ENCODE measurements at places on chromosomes 12 and 14. TPM values are rescaled to one million over a fixed set of nuclear protein-coding genes. Genes with fewer than 3 reads are reported as not detected.

- DNase-seq: no peak
Observed at GRCh38 chr14:94770251-94770749, 387 bp upstream of the GSC start.

DNA sequence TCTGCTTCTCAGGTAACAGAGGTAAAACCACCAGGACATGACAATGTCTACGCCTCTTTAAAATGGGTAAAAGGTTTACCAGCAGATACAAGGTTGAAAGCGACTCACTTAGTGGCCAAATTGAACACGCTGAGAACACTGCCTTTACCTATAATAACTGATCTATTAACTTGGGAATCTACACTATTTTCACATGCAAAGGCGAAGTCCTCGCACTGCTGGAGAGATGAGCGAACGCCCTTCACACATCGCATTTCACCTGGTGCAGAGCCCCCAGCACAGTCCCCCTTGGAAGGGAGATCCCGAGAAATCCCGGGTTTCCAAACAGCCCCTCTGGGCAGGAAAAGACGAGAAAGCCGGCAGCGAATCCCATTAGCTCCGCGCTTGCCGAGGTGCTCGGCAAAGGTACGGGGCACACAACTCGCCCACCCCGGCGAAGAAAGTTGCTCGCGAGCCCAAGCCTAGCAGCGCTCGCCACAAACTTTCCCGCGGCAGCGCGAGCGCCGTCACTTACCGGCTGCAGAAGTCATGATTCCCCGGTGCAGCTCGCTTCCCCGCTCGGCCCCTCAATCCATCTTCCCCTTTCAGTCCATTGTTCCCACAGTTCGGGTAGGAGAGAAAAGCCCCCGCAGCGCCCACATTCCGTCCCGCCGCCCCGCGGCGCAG is 423 bp downstream of the FGD6 start:
- no peak for DNase-seq

- DNase-seq: no peak
Observed at GRCh38 chr14:69505338-69506240, 21.1 kb downstream of the PLEKHD1 start.

- no peak for DNase-seq
Observed at GRCh38 chr12:27008081-27008480, 6.1 kb downstream of the TM7SF3 start.

The TOMM20L gene
- 1.1 TPM for polyA plus RNA-seq

DNA sequence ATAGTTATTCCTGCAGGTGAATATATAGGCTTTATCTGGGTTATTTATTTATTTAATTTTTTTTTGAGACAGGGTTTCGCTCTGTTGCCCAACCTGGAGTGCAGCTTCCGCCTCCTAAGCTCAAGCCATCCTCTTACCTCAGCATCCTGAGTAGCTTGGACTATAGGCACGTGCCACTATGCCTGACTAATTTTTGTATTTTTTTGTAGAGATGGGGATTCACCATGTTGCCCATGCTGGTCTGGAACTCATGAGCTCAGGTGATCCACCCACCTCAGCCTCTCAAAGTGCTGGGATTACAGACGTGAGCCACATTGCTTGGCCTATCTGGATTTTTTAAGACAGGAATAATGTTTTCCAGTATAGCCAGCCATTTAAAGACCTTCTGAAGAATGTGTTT is 2.0 kb downstream of the RAN start:
- DNase-seq: no peak

The RIMBP2 gene
- polyA plus RNA-seq: 16.5 TPM

DNA sequence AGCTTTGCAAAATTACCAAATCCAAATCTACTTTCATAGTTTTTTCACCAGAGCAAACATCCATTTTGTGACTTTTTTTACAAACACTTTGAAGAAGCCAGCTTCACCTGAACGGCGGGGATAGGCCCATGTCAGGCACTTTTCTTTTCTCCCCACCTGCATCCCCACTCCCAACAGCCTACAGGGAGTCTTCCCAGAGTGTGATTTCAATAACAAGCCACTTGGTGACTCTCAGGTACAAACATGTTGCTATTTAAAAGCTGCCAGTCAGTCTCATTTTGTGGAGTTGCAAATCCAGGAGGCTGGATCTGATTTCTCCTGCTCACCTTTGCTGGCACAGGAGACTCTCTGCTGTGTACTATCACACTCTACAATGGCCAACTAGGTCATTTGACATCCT is 285.5 kb downstream of the KCNH5 start:
- no peak for DNase-seq

DNA sequence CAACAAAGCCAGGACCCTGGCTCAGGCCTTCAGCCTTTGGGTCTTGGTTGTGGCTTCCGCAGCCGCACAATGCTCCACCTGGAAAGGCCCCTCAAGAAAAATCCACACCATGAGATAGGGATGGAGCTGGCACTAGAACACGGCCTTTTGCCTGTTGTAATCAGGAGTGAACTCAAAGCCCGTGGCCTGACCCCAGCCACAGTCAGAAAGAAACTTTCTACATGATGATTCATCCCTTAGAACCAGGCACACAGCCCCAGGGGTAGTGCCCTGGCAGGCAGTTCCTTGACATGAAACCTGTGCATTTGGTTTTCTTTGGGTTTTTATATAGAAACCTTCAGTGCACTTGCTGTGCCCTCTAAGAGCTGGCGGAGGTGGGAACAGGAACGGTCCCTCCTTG is 5.1 kb downstream of the CLMN start:
- no peak for DNase-seq

The KRT85 gene
- polyA plus RNA-seq: not detected

GRCh38 chr12:47068539-47068938 is 10.9 kb upstream of the PCED1B start:
- DNase-seq: no peak

- DNase-seq: no peak
Observed at GRCh38 chr14:61640158-61641136, 54.9 kb upstream of the HIF1A start.

The DENR gene
- 88.3 TPM for polyA plus RNA-seq

The CIDEB gene
- polyA plus RNA-seq: 28.8 TPM

DNA sequence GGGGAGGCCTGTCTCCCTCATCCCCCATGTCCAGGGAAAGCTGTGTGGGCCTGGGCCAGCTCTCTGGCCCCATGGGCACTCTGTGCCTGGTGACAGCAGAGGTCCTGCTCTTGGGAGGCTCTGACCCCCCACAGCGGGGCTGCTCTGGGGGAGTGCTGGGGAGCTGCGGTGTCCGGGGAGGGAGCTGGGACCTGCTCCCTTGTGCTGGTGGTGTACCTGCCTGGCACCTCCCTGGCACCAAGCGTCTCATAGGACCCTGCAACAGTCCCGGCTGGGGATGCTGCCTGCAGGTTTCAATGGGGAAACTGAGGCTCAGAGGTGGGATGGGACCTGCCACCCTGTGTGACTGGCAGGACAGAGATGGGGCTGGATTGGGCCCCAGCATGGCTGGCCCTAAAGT is 111.3 kb downstream of the KIF26A start:
- DNase-seq: no peak

GRCh38 chr12:57712701-57713100 is 18.8 kb downstream of the OS9 start:
- DNase-seq: no peak

GRCh38 chr12:130070126-130070611 is 92.1 kb upstream of the FZD10 start:
- DNase-seq: no peak

The IAPP gene
- polyA plus RNA-seq: not detected

The MYRFL gene
- polyA plus RNA-seq: 1.6 TPM

The MYH6 gene
- polyA plus RNA-seq: 0.23 TPM

DNA sequence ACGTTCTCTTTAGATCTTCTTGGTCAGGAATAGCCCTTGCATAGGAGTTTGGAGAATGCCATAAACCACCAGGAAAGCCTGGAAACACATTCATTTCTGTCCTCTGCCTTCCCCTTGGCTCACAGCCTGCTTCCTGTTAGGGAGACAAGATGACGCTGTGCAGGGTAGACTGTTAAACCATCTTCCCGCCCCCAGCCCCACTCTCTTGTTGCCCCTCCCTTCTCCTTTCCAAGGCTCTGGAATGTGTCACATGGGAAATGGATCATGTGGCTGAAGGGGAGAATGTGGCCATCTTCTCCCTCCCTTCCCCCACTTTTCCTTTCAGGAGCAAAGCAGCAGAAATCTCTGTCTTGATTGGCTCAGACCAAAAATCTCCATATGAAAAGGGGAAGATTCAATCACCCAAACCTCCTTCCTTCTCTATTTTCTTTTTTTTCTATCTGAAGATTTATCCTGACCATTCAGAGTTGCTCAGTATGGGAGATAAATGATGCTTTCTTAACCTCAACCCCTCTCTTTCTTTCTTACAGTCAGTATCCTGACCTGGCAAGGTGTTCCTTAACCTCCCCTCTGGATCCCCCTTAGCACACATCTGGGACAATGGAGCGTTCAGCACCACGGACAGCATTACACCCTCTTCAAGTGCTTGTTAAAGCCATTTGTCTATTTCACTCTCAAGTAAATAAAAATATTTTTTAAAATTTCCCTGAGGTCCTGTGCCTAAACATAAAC is 11.4 kb downstream of the GPR19 start:
- peak; percentile 72 for DNase-seq

DNA sequence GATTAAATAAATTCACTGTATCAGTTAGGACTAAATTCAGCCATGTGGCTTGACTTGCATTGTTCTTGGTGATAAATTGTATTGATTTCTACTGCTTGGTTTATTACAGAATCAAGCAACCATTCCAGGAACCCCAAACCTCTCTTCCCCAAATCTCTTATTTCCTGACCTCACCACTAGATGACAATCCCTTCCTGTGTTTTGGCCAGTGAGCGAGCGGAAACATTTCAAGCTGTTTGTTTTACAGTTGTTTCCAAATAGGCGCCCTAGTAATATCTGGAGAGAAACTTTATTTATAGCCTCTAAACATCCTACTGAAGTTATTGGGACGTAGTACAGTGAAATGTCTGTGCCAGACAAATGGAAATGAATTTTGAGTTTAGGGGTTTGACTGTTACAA is 161.1 kb downstream of the SNAPC1 start:
- no peak for DNase-seq

The RPS29 gene
- 1,622 TPM for polyA plus RNA-seq

GRCh38 chr12:4196805-4197420 is 76.6 kb upstream of the CCND2 start:
- DNase-seq: no peak
